ENCODE measurements at places on chromosomes 4 and X.

DNA sequence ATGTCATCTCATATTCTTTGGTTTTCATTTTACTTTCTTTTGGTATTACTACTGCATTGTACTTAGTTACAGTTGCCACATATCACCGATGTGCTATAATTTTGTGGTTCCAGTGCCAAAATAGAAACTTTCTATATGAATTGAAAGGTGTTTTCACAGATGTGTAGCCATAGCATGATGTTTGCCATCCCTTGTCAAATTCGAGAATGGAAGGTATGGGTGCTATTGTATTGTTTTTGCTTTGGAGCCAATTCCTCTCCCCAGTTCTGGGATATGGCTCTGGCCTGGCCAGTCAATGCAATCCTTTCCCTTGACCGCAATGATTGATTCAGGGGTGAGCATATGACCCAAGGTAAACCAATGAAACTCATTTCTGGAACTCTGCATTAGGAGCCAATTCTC is 86.2 kb upstream of the RPS6KA3 start:
- no peak for DNase-seq

- no peak for DNase-seq
These were observed 77.1 kb downstream of the STARD8 start for GRCh38 chrX:68724531-68725020.

DNA sequence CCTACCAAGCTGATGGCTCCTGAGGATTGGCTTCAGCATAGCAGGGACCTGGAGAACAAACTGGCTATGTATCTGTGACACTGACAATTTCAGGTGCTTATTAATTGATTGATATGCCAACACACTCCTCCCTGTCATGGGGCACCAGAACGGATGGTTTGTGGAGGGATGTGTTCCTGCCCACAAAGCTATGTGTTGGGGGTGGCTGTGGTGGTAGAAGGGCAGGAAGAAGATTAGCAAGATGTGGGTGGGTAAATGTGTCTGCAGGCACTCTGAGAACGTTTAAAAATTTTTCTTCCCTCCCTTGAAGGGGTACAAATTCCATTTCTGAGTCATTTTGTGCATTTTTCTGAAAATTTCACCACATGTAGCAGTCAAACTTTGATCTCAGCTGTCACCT is 55.0 kb upstream of the SCML1 start:
- no peak for DNase-seq

GRCh38 chr4:41806807-41807206 is 58.3 kb upstream of the PHOX2B start:
- DNase-seq, result no peak

GRCh38 chr4:42151568-42152506 is 618 bp downstream of the BEND4 start:
- DNase-seq, result no peak

DNA sequence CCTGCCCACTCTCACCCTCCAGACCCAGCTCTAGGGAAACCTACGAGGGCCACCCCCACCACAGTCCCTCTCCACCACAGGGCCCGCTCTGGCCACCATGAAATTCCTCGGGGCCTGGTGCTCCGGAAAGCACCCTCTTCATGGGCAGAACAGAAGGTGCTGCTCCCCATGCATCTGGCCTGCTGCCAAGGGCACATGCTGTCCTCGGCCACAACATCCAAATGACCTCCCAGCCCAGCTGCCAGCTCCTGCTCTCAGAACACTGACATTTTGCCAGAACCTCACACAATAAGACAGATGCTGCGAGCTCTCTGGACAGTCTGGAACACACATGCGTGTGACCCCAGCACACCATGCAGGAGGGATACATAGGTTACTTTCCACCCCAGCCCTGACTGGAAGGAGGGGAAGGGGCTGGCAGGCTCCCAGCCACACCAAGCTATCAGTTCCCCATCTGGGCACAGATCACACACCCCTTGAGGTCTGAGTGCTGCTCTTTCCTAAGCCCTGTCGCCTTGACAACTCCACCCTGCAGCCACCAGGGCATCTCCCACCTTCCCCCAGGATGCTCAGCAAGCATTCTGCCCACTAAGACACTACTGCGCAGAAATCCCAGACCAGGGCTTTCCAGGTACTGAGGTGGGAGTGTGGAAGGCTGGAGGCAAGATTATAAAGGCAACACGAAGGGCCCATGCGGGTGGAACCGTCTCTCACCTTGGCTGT is 5.8 kb downstream of the CCNQ start:
- peak; percentile 14 for DNase-seq

DNA sequence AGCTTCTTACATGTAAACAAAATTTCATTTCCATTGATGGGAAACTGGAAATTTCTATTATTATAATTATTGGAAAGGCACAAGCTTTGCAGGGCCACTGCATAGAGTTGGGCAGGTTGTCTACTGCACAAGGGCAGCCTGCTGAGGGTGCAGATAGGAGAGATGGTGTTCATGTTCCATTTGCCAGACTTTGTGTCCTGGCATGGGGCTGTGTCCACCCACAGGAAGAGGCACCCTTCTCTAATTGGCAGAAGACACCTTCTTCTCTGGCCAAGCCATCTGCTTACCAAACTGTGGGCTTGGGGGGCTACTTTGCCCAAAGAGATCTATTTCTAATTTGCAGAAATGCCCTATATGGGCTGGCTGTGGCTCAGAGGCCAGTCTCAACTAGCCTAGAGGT is 140.7 kb downstream of the GATB start:
- DNase-seq, result no peak

DNA sequence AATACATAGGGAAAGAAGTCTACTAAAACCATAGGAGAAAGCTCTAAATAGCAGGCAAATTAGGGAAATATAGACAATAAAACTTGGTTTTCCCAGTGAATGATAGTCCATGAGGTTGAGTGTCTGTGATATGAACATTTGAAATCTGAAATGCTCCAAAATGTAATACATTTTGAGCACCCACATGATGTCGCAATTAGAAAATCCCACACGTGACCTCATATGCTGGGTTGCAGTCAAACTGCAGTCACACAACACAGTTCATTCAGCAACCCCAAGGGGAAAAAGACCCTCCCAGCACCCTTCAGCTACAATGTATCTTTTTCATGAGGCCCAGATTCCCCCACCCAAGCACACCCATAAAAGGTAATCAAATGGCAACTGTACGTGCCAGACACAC is 155.6 kb downstream of the BTC start:
- no peak for DNase-seq

GRCh38 chr4:80578001-80578400 is 242.5 kb downstream of the CFAP299 start:
- no peak for DNase-seq

DNA sequence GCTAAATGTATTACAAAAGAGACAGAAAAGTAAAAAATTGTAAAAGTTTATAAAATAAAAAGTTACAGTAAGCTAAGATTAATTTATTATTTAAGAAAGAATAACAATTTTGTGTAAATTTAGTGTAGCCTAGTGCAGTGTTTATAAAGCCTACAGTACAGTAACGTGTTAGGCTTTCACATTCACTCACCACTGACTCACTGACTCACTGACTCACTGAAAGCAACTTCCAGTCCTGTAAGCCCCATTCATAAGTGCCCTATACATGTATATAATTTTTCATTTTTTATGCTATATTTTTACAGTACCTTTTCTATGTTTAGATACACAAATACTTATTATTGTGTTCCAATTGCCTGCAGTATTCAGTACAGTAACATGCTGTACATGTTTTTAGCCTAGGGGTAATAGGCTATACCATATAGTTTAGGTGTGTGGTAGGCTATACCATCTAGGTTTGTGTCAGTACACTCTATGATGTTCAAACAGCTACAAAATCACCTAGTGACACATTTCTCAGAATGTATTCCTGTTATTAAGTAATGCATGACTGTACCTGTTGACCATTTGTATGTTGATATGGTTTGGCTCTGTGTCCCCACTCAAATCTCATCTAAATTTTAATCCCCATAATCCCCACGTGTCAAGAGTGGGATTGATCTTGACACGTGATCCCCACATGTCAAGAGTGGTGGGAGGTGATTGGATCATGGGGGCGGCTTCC is 57.9 kb downstream of the CFAP299 start:
- no peak for DNase-seq

- no peak for DNase-seq
These were observed 20.2 kb upstream of the CTSO start for GRCh38 chr4:155973639-155974475.

GRCh38 chr4:154490234-154490582 is 1.4 kb downstream of the DCHS2 start:
- DNase-seq, result no peak

GRCh38 chrX:121110536-121110935 is 63.1 kb downstream of the GLUD2 start:
- no peak for DNase-seq

DNA sequence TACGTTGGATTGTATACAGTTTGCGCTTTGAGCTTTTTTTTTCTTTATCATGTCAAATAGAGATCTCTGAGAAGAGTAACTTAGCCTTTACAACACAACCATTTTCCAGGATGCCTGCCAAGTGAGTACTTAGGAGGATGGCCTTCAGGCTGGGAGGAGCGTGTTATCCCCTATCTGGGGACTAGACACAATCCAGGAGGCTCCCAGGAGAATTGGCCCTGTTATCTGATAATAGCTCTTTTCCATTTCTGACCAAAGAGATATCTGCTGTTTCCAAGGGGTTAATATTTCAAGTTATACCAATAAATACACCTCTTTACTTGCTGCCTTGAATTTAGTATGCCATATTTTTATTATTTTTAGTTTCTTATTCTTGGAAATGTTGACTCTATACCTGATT is 169.5 kb upstream of the SMARCAD1 start:
- DNase-seq, result no peak

GRCh38 chrX:42463706-42464490 is 314.1 kb downstream of the PPP1R2C start:
- no peak for DNase-seq

DNA sequence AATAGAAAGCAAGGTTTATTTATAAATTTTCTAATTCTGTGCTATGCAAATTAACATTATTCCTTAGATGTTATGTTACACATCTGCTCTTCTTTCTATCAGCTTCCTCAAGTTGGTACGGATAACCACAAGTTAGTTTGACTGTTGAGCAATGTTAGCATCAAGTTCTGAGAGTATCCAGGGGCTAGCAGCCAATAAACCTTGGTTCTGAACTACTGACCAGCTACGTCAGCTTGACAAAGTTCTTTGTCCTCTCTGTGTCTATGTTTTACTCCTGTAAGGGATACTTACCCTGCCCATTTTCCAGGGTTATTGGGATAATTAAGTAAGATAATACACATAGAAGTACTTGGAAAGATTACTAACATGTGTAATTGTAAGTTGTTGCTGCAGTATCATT is 8.1 kb upstream of the TEX13A start:
- no peak for DNase-seq

DNA sequence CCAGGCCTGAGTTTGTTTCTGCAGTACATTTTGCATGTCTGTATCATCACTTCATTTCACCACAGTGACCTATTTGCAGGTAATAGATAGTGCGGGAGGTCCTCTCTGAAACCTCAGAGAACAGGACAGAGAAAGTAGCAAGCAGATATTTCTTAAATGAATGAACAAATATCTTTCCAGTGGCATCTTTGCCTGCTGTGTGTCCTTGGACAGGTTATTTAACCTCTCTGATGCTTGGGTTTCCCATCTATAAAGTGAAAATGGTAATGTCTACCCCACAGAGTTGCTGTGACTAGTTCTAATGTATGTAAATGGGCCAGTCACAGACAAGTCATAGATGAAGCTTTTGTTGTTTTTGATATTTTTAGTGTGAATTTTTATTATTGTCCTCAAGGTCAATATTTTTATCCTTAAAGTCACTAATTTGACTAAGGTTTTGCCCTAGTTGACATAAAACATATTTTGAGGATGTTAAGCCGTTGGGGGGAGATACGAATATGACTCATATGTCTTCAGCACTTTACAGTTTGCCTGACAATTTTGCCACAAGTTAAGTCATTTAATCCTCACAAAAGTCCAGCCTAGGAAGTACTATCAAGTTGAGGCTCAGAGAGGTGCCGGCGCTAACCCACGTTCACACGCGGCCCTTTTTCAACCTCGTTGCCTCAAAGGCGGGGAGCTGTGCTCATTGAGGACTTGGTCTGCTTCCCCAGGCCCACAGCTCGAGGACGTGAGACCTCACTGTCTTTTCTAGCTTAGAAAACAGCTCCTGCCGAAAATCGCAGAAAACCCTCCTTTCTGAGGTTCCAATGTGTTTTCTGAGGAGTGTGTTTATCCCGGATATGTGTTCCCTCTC is 126.7 kb upstream of the STX18 start:
- DNase-seq, result no peak

GRCh38 chr4:93693141-93693540 is 135.4 kb upstream of the ATOH1 start:
- no peak for DNase-seq

- DNase-seq, result no peak
These were observed 678.3 kb upstream of the NR3C2 start for GRCh38 chr4:149120331-149121022.
